Kidney (tissue), 22 donors: ENCODE measurements at places on chromosomes 12 and 14.
A peak's percentile ranks its signal among the peaks of the same experiment; 100 is the strongest.

- DNase-seq: no peak
Observed at GRCh38 chr14:75605916-75606315, 27.5 kb downstream of the FLVCR2 start.

DNA sequence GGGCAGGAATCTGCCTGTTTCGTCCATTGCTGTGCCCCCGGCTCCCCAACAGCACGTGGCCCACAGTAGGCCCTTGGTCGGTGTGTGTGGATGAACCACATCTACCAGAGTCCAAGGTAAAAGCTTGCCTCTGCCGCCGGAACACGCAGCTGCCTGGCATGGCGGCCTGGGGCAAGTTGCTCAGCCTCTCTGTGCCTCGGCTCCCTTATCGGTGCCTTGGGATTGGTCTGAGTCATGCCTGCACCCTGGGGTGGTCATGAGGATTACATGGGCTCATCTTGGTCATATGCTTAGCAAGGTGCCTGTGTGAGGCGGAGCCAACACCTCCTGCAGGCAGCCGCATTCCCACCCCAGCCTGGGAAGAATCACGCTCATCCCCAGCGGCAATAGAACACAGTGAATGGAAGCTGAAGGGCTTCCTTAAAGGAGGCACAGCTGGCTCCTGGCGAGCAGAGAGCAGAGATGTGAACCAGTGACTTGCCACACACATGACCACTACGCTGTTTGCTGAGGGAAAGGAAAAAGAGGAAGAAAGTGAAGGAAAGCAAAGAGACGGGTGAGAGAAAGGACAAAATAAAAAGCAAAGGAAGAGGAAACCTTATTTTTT lies 5.5 kb upstream of the SCARB1 start:
- no peak for DNase-seq

GRCh38 chr12:644818-645552 lies 18.3 kb downstream of the NINJ2 start:
- no peak for DNase-seq

GRCh38 chr14:101960225-101960624 lies 4.1 kb upstream of the DYNC1H1 start:
- DNase-seq: no peak

DNA sequence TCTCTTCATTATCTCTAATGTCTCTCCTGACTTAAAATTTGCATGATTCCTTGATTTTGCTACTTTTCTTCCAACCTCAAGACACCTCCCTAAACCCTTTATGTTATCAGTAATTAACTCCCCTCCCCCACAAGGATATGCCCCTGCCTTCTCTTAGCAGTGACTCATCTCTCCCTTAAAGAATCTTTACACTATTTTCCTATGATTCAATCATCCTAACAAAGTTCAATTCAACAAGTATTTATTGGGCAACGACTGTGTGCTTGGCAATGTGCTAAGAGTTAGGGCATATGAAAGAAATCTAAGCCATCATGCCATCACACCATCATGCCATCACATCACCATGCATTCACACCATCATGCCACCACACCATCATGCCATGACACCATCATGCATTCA lies 80.1 kb downstream of the ANO2 start:
- DNase-seq: no peak

DNA sequence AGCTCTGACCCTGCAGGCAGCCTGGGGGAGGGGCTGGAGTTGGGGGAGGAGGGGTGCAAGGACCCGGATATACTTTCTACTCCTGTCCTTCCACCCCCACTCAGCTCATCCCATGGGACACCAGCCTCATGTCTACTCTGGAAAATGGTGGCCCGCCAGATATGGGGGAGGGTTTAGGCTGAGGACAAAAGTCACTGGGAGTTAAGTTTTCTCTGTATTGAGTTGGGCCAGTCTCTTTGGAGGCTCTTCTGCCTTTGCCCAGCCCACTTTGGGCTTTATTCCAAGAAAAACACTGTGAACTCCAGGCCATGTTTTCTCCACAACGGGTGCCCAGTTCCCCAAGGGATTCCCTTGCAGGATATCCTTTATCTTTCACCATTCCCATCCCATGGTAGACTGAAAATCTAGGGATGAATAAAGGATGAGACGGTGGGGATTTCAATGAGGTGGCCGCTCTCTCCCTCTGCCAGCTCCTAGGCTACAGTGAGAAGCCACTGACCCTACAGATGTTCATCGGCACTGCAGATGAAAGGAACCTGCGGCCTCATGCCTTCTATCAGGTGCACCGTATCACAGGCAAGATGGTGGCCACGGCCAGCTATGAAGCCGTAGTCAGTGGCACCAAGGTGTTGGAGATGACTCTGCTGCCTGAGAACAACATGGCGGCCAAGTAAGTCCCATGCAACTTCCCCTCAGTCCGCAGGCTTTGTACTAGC lies 4.9 kb downstream of the NFATC4 start:
- DNase-seq: peak; percentile 79

DNA sequence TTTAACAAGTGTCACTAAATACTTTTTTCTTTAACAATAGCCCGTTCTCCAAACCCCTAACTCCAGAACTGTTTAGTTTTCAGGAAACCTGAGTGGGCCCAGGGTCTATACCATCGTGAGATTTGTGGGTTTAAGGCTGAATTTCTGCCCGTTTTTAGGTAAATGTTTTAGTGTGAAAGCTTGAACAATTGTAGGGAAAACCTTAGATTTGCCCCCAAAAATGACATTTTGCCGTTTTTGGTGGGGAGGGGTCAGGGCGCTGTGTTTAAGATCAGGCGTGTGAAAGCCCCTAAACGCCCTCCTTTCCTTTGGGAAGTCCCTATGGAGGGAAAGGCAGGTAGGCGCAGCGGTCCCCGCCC lies 320 bp upstream of the PRPF39 start:
- no peak for DNase-seq

DNA sequence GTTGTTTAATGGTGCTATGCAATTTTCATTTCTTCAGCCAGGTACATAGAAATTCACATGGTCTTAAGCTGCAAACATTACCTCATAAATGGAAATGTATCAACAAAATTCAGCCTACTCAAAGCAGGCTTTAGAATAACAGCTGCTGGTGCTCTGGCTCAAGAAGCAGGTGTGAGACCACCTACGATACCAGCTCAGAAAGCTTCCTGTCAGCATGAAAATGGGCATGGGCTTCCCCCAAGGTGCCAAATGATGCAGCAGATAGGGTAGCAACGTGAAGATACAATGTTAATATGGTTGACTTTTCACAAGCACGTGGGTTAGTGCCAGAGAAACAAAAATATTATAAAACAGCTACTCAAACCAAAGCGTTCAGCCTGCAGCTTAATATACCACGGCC lies 343.4 kb upstream of the PRICKLE1 start:
- DNase-seq: no peak

- no peak for DNase-seq
Observed at GRCh38 chr12:75099210-75099609, 110.4 kb downstream of the KCNC2 start.

GRCh38 chr12:104026841-104027599 lies 23.0 kb downstream of the GLT8D2 start:
- no peak for DNase-seq

- peak; percentile 16 for DNase-seq
Observed at GRCh38 chr14:75044322-75044721, 6.9 kb downstream of the MLH3 start.

DNA sequence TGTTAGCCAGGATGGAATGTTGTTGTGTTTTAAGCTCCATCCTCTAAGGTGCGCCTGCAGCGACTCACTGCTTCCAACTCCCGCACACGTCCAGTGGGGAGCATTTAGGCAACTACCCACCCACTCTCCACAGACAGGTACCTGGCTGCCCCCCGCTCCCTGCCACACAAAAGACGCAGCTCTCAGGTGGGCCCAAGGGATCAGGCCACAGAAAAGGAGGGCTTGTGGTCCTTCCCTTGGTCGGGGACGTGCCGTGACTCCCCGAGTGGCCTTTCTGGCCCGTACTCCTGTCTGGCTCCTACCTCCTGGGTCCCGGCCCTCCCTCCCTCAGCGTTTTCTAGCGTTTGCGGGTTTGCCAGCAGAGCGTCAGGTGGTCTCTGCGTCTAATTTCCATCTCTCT lies 16.2 kb downstream of the TEDC1 start:
- DNase-seq: no peak

- DNase-seq: peak; percentile 18
Observed at GRCh38 chr14:91891721-91892220, 24.4 kb upstream of the TC2N start.

- no peak for DNase-seq
Observed at GRCh38 chr14:79510659-79511058, 700.6 kb downstream of the DIO2 start.
